ENCODE measurements at places on chromosomes 3 and 15. TPM values are rescaled to one million over a fixed set of nuclear protein-coding genes. Genes with fewer than 3 reads are reported as not detected.

DNA sequence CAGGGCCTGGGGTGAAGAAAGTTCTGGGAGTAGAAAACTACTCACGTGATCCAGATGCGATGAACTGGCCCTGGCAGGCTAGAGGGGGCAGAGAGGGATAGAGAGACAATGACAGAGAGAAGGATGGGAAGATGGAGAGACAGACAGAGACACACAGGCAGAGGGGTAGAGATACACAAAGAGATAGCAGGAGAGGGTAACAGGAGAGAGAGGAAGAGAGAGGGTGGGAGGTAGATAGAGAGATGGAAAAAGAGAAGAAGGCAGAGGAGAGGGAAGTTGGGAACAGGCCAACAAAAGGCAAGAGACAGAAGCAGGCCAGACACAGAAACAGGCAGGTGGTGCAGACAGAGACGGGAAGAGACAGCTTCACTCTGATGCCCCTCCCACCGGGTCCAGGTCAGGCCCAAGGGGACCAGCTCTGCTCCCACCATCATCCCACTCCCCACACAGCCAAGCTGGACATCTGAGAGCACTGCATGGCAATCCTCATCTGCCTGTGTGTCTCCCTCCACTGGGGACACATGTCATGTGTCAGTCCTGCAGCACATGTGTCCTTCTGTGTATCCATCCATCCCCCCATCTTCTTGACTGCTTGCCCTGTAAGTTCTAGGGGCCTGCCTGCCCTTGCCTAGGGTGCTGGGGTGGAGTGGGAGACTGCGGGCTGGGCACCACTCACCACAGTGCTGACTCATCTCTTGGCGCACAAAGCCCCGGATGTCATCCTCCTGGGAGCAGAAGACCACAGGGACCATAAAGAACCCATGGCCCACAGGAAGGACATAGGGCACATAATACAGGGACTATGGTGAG is 2.2 kb upstream of the UCN2 start:
- DNase-seq, result no peak

DNA sequence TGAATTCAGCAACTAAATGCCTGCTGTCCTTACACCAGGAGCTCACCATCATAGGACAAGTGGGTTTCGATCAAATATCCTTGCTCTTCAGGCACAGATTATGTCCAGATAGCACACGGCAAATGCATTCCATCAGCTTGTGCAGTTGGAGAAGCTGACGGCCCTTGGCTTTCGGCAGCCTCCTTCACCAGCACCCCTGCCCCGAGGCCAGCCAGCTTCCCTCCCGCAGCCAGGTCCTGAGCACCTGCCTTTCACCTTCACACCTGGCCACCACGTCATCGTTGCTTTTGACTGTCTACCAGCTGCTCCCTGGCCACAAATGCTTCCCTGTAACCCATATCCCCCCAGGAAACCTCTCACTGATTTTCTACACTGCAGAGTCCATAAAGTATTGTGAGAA is 355.5 kb downstream of the OCA2 start:
- DNase-seq, result no peak

- no peak for DNase-seq
Observed at GRCh38 chr3:99394831-99395778, 243.3 kb upstream of the COL8A1 start.

GOLGA6L10 gene
- polyA plus RNA-seq, result 19.9 TPM

- DNase-seq, result no peak
Observed at GRCh38 chr3:126101521-126101982, 17.6 kb upstream of the SLC41A3 start.

HMG20A gene
- polyA plus RNA-seq, result 66.7 TPM

DNA sequence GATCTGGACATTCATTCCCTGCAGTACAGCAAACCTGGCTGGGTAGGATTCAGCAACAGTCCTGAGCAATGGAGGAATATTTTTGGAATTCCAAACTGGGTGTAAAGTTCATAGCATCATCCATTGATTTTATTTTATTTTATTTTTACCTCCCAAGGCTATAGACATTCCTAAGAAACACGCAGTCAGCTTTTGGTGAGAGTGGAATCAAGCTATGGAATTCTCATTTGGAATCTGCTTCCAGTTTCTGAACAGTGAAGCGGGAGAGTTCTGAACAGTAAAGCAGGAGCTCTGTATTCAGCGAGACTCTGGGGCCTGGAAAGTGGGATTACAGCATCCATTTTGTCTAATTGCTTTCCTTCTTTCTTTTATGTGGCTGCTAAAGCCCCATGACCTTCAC is 1.4 kb upstream of the PDZRN3 start:
- DNase-seq, result no peak

SLC27A2 gene
- polyA plus RNA-seq, result 66.1 TPM

DNA sequence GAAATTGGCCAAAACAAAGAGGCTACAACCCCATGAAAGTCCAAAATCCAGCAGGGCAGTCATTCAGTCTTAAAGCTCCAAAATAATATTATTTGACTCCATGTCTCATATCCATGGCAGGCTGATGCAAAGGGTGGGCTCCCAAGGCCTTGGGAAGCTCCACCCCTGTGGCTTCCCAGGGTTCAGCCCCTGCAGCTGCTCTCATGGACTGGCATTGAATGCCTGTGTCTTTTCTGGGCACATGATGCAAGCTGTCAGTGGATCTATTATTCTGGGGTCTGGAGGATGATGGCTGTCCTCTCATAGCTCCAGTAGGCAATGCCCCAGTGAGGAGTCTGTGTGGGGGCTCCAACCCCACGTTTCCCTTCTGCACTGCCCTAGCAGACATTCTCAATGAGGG is 81.8 kb downstream of the ZMAT3 start:
- no peak for DNase-seq

GRCh38 chr3:158539414-158540014 is 31.5 kb upstream of the MLF1 start:
- DNase-seq, result peak; percentile 23

DNA sequence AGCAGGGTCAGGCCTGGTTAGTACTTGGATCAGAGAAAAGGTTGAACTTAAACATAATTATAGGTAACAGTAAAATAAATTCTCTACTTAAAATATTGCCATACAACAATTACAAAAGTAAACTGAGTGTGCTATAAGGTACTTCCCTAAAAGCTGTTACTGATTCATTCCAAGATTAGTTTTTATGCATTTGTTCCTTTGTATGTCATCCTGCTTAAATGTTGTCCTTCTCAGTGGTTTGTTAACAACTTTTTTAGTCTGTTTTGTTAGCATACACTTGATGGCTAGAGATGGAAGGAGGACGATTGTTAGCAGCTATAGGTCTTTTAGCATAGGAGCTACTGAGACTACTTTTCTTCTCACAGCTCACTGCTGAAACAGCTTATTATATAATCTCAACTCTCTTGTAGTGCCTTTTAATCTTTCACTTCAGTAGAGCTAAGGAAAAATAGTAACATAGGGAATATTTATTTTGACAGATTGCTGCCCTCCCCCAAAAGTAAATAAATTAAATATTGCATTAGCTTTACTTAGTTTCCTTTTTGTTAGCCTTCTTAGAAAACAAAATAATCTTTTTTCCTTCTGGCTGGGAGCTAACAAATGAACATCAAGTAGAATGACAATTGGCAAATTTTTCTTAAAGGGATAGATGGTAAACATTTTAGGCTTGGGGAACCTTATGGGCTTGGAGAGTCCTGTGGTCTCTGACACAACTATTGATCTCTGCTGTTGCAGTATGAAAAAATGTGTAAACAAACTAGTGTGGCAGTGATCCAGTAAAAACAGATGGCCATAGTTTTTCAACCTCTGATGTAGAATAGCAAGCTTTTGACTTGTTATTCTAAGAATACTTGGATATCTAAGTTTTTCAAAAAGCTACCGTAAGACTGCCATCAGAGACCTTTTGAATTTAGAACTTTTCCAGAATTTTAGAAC is 39.5 kb downstream of the USP8 start:
- no peak for DNase-seq

DNA sequence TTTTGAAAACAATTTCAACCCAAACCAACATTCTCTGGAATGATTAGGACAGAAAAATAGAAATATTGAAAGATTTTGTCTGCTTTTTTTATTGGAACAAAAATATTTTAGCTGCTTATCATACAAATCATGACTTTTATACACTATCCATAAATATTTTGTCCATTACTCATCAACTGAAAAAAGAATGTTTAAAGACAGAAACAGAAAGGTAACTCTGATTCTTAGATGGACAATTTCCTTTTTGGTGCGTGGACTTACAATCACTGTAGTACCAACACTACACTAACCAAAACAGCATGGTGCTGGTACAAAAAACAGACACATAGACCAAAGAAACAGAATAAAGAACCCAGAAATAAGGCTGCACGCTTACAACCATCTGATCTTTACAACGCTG is 582.8 kb upstream of the CCDC54 start:
- DNase-seq, result no peak

TM4SF18 gene
- 27.4 TPM for polyA plus RNA-seq

DNA sequence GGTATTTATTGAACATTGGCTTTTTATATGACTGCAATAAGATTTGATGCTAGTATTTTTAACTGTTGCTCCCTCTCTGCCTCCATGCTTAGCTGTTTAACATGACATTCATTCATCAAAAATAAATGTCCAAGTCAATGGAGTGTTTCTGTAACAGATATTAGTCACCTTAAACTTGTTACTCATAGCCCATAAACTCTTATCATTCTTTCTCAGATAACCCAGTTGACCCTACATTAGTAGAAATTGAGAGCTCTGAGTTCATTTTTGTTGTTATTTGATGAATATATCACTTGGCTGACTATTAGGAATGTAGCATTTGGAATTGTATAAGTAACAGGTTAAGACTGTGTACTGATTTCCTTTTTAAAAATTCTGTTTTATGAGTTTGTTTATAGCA is 201.1 kb downstream of the UBE2E2 start:
- DNase-seq, result no peak

DNA sequence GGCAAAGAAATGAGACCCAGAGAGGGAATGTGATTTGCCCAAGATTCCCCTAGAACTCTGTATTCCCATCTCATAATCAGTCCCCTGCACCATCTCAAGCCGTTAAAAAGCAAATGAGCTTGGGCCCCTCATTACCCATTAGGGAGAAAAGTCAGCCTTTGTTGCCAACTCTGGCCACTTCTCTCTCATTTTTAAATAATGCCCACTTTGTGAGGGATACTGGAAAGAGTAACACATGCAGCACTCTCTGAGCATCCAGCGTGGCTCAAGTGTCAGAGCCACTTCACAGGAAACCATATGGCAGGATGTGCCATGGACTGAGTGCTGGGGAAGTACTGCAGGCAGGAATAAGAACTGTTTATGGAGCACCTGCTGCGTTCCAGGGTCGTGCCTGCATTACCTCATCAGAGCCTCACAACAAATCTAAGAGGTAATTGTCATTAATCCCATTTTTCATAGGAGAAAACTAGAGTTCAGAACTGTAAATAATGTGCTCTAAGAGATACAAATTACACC is 49.8 kb upstream of the SLC6A1 start:
- no peak for DNase-seq

- DNase-seq, result no peak
Observed at GRCh38 chr3:161682715-161683114, 186.1 kb downstream of the OTOL1 start.

GRCh38 chr3:61978460-61979419 is 394.6 kb downstream of the FEZF2 start:
- no peak for DNase-seq

- DNase-seq, result no peak
Observed at GRCh38 chr3:191889756-191890155, 428.8 kb downstream of the PYDC2 start.

Measured in left renal cortex interstitium (tissue), 4 donors.